Stimulated activated CD8-positive, alpha-beta memory T cell treated with anti-CD3 and anti-CD28 coated beads, Interleukin-2, amount 100 ng/mL, for 1 hour (primary cell): ENCODE measurements at places on chromosomes 2 and 18.
A peak's percentile ranks its signal among the peaks of the same experiment; 100 is the strongest.

DNA sequence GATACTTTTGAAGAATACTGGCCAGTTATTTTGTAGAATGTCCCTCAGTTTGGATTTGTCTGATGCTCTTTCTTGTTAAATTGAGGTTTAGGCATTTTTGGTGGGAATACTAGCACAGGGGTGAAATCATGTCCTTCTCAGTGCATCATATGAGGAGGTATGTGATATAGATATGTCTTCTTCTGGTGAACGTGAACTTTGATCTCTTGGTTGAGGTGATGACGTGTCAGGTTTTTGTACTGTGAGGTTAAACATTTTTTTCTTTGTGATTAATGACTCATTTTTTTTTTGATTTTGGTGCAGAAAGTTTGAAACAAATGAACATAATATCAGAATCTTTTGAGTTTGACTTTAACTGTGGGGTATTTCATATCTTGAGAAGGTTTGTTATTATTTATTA, 11.0 kb downstream of the ZNF407 start:
- DNase-seq: no peak

- DNase-seq: no peak
Measured at GRCh38 chr18:74944676-74945075, 264.3 kb downstream of the PTGR3 start.

DNA sequence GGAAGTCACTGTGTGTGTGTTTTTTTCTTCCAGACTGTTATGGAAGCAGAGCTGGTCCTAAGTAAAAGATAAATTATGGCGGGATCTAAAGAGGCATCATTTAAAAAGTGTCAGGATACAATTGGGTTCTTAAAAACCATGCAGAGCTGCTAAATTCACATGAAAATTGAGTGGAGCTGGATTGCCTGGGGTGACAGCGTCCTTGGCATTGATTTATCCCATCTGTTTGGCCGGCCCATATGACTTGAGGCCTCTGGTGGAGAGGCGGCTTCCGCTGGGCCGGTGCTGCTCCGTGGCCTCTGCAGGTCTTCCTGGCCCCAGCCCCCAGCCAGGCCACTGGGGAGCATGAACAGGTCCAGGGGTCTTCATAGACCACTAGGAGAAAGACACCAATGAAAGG, 165.5 kb downstream of the GLI2 start:
- DNase-seq: no peak

GRCh38 chr2:142581491-142581890, 296.0 kb upstream of the KYNU start:
- DNase-seq: no peak

DNA sequence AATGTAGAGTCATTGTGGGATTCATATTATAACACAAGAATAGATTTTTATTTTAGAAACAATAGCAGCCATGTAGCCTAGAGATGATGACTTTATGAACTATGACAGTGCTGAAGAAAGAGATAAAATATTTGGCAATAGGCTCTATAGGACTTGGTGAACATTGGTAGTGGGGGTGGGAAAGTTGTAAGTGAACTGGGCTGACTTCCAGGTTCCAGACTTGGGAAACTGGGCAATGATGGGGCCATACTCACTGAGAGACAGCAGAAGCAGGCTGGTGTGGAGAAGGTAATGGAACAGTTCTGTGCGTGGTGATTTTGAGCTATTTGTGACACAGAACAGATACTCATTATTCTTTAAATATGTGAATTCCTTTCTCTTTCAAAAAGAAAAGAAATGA, 470.3 kb upstream of the HNRNPA3 start:
- DNase-seq: no peak

- no peak for DNase-seq
Measured at GRCh38 chr2:58939388-58939787, 698.3 kb upstream of the FANCL start.

GRCh38 chr2:185181901-185182300, 556.7 kb upstream of the FSIP2 start:
- DNase-seq: no peak

- DNase-seq: no peak
Measured at GRCh38 chr18:61435064-61435652, 101.9 kb downstream of the CDH20 start.

GRCh38 chr2:188456114-188456909, 164.6 kb downstream of the GULP1 start:
- DNase-seq: no peak

- DNase-seq: no peak
Measured at GRCh38 chr2:20488201-20488641, 41.3 kb downstream of the RHOB start.

DNA sequence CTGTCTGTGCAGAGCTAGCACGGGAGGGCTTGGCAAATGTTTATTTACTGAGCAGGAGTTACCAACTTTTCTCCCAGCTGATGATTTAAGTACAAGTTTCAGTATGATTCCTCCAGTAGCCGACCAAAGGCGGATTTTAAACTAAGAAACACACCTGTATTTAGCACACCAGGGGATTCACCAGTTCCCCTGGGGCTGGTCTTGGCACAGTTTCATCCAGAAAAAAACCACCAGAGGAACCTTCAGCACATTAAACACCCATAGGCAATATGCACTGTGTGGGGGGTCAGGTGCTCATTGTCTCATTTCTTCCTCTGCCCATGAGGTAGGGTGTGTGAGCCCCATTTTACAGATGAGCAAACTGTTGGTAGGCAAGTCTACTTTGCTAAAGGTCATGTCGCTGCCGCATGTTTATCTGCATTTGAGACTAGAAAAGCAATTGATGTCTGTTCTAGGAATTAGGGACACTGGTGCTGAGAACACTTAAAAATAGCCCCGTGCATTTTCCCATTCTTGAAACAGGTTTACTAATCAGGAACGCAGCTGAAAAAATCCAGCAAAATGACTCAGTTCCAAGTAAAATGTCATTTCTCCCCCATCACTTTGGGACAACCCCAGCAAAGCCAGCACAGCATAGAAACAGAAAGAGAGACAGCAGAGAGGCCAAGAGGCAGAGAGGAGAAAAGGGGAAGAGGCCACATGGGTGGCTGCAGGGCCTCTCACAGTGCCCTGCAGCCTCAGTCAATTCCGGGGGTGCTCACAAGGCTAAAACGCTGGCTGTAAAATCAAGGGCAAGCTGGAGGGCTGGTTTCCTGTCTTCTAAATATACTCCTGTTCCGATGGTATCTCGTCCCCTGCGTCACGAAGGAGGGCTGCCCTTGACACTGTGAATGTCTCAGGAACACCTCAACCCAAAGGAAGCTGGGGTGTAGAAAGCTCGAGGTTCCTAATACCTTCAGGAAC, 166.8 kb upstream of the ID2 start:
- DNase-seq: peak; percentile 30

DNA sequence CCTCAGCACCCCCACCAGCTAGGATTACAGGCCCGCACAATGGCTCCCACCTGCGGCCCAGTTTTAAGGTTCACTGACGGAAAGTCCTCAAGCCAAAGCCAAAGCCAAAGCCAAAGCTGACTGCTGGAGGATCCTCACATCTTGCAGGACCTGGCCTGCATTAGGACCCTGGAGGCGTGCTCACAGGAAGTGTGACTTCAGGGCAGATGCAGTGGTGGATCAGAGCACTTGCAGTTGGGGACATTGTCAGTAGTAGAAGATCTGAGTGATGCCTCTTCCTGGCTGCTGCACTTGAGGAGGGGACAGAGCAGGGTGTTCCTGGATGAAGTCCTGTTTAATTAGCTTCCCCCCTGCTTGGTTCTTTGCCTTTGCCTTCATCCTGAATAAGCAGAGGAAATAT, 69.0 kb upstream of the ALPP start:
- no peak for DNase-seq

DNA sequence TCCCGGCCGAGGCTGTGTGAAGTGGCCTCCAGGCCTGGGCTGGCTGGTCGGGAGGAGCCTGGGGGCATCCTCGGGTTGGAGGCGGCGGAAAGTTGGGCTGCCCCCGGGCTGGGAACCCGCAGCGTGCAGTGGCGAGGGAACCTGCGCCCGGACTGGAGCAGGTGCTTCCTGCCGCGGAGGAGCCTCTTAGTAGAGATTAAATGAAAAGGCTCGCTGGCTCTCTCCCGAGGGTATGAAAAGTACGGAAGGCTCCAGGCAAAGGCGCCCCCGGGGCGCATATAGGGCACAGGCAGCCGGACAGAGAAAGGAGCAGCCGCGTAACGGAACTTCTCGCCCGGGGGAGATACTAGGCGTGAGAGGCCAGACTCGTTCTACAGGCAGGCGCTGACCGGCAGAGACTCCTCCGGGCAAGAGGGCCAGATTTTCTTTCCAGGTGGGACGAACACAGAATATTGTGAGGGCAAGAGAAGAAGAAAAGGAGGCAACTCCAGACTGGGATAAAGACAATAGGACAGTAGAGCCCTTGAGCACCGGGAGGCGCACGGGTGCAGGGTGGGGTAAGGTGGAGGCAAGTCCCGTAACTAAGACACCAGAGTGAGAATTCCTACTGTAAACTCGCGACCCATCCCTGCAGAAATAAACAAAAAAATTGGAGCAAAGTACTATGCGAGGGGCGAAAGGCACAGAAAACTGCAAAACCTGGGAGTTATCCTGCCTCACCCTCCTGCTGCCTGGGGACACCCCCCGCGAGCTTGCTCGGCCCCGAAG, 816 bp downstream of the CDH2 start:
- no peak for DNase-seq

- no peak for DNase-seq
Measured at GRCh38 chr18:63344263-63344662, 22.7 kb downstream of the KDSR start.

GRCh38 chr2:234335661-234336228, 161.1 kb downstream of the ARL4C start:
- DNase-seq: peak; percentile 23

DNA sequence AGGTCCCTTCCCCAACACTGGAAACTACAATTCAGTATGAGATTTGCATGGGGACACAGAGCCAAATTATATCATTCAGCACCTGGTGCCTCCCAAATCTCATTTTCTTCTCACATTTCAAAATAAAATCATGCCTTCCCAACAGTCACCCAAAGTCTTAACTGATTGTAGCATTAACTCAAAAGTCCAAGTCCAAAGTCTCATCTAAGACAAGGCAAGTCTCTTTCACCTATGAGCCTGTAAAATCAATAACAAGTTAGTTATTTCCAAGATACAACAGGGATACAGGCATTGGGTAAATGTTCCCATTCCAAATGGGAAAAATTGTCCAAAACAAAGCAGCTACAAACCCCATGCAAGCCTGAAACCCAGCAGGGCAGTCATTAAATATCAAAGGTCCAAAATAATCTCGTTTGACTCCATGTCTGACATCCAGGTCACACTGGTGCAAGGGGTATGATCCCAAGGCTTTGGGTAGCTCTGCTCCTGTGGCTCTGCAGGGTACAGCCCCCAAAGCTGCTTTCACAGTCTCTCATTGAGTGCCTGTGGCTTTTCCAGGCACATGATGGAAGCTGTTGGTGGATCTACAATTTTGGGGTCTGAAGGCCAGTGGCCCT, 1370.1 kb upstream of the DDX18 start:
- no peak for DNase-seq

- no peak for DNase-seq
Measured at GRCh38 chr18:3605954-3606443, 156.0 kb downstream of the TGIF1 start.

GRCh38 chr18:66461344-66461743, 142.5 kb downstream of the CDH19 start:
- DNase-seq: no peak

GRCh38 chr2:240703417-240704341, 12.0 kb downstream of the AQP12A start:
- no peak for DNase-seq

DNA sequence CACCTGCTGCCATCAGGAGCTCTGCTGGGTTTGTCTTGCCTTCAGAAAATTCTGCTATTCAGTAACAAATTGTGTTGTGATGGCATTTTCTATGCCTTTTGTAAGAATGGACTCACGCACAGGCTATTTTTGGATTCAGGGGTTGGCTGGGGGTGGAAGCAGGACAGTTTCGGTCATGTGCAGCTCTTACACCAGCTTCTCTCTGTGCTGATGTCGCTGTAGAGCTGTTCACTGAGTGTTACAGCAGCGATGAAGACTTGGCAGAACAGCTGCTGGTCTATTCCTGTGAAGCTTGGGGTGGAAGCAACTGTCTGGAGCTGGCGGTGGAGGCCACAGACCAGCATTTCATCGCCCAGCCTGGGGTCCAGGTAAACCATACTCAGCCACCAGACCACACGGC, 49.2 kb downstream of the TRPM8 start:
- no peak for DNase-seq

DNA sequence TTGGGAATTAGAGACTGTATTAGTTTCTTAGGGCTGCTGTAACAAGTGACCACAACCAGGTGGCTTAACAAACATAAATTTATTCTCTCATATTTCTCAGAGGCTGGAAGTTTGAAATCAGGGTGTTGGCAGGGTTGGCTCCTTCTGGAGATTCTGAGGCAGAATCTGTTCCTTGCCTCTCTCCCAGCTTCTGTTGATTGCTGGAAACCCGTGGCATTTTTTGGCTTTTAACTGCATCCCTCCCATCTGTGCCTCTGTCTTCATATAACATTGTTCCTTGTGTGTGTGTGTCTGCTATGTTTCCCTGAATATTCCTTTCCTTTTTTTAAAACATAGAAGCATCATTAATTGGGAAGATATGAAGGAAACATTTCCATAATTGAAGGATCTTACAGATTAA, 448.1 kb upstream of the DCC start:
- DNase-seq: no peak

DNA sequence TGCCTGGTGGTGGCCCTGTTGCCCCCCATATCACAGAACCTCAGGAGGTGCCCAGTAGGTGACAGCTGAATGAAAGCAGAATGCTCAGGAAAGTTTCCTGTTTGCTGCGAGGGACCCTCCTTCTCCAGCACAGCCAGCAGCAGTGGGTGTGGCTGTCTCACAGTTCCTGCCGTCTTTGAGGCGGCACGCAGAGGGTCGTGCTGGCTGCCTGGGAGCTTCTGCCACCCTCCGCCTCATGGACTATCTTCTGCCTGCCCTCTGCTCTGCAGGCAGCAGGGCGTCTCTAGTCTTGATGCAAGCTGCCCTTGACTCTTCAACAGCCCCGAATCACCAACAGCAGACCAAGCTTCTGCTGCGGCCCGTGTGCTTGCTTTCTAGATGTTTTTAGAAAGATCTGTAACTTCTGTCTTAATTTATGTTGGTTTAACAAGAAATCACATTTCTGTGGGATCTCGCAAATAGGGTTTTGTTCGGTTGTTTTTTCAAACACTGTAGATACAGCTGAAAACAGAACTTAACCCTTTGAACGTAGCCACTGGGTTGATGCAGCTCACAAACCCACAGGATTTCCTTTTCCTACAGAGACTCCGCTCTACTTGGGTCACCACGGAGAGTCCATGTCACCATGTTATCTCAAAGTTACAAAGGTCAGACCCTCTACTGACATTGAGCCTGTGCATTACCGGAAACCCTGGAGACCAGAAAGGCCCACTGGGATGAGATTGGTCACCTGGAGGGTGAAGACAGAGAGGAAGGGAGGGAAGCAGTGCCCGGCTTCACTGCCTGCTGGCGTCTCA, 144.9 kb downstream of the ACOXL start:
- no peak for DNase-seq

DNA sequence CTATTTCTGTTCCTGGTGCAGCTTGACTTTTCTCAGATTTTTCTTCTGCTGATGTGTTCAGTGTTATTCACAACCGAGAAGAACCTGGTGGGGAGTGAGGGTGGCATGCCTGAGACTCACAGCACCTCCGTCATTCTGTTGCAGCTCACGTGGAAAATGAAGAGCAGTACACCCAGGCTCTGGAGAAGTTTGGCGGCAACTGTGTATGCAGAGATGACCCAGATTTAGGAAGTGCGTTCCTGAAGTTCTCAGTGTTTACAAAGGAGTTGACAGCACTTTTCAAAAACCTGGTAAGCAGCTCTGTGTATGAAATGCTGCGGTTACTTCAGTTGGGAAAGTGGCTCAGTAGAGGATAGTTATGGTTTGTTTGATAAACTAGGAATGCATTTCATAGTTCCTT, 90.5 kb downstream of the ASAP2 start:
- no peak for DNase-seq
